Activated CD4-positive, alpha-beta T cell treated with anti-CD3 and anti-CD28 coated beads, Interleukin-2, amount 50 U/mL, for 4 hours (primary cell): ENCODE measurements at places on chromosomes 5 and 9.

DNA sequence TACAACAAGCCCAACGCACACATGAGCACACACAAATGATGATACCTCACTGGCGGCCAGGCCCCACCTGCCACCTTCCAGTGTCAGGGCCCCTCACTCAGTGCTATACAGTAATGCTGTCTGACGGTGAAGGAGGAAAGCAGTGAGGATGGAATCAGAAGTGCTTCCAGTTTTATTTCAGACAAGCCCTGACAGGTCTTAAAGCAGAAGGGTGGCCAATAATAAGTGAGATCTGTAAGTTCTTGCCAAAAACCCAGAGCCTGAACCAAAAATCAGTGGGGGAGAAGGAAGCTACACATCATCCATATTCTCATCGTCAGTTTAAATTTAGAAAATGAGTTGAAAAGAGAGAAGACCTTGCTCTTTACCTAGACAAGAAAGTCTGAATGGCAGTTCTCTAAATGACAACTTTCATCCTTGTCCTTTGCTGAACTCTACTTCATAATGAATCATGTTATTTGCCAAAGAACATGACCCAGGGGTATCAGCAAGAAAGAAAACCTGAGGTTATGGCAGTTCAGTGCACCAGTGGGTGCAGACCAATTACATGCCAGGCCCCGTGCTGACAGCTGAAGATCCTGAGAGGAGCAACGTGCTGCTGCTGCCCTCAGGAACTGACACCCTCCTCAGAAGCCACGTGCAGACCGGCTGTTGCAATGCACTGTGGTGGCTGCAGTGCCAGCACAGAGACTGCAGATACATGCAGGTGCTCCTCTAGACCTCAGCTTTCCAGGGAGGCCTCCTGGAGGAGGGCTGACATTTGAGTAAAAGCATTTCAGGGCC lies 118.7 kb downstream of the DROSHA start:
- no peak for DNase-seq

DNA sequence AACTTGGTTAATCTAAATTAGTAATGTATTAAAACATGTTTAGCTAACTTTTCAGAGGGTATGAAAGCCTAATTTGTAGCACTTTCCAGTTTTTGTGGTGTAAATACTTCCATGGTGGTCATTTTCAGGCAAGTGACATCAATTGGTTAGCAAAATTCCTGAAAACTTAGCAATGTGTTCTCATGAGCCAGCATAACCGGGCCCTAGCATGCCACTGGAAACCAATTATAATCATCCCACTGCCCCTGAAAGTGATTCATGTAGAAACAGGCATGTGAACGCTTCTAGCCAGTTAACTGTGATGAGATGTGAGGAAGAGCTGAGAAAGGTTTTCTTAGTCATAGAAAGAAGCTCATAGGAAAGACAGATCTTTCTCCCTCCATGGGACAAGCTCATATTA lies 417.2 kb downstream of the TLR4 start:
- no peak for DNase-seq

DNA sequence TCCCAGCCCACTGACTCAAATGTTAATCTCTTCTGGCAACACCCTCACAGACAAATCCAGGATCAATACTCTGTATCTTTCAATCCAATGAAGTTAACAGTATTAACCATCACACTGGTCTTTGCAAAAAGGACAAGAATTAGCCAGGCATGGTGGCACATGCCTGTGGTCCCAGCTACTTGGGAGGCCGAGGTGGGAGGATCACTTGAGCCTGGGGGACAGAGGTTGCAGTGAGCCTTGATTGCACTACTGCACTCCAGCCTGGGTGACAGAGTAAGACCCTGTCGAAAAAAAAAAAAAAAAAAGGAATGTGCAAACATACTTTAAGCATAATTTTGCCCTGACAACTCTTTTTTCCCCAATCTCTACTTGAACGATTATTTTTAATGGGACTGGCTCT lies 57.9 kb upstream of the ERBIN start:
- no peak for DNase-seq

- DNase-seq = no peak
These were observed 193.7 kb downstream of the ENC1 start for GRCh38 chr5:74446725-74447241.

GRCh38 chr9:69535286-69535832 lies 136.8 kb downstream of the APBA1 start:
- no peak for DNase-seq

- DNase-seq = no peak
These were observed 2.8 kb downstream of the CKS2 start for GRCh38 chr9:89313842-89314241.

DNA sequence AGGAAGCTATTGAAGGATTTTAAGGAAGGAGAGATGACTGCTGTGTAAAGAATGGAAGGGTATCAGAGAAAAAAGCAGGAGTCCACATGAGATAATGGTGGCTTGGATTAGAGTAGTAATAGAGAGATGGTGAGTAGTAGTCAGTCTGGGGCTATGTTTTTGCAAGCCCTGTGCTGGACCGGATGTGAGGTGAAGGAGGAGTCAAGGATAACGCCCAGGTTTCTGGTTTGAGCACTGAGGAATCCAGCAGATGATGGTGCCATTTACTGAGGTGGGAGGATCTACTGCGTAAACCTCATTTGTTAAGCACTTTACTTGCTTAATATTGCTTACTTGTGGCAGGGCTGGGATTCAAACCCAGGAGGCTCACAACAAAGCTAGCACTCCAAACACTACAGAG lies 1.1 kb downstream of the TIGD6 start:
- no peak for DNase-seq

GRCh38 chr5:166369807-166370206 lies 1921.6 kb upstream of the WWC1 start:
- DNase-seq = no peak

DNA sequence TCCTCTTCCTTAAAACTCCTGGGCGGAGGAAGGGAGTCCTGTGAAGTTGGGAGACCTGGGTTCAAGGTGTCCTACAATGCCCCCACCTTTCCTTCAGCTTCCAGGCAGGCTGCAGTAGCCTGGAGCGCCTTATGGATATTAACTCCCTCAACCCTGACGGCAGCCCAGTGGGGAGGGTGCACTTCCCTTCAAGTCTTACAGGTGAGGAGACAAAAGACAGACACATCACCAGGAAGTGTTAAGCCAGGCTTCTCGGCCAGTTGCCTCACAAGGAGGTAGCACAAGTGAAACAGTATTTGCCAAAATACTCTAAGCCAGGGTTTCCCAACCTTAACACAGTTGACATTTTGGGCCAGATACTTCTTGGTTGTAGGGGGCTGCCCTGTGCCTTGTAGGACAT lies 4.2 kb downstream of the TRIM7 start:
- DNase-seq = no peak

- DNase-seq = no peak
These were observed 111.2 kb upstream of the HAPLN1 start for GRCh38 chr5:83831834-83832233.

DNA sequence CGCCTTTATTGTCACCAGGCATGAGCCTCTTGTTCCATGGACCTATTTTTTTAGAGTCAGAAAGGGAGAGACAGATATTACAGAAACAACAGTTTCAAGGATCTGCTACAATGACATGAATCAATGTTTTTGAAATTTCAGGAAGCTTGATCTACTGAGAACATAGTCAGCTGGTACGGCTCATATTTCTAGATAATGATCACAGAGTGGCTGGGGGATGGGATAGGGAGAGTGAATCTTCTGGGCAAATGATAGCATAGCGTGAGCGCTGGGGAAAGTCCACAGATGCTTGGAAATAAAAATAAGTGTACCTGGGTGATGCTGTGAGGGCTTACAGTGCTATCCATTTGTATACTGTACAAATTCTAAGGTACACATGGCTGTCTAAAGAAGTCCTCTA lies 340.4 kb downstream of the EBF1 start:
- no peak for DNase-seq

DNA sequence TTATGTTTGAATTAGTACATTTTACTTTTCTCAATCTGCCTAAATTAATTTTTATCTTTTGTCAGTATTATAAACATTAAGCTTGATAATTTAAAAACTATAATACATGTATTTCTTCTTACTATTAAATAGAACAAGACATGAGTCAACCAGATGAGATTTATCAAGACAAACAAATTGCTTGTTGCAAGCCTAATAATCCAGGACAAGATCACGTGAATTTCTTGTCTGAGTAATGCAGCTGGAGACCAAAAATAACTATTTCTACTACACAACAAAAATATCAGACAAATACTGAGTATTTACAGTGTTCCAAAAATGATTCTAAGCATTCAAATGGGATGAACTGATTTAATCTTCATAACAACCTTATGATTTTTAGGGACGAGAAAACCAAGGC lies 339.1 kb upstream of the PRR16 start:
- no peak for DNase-seq

DNA sequence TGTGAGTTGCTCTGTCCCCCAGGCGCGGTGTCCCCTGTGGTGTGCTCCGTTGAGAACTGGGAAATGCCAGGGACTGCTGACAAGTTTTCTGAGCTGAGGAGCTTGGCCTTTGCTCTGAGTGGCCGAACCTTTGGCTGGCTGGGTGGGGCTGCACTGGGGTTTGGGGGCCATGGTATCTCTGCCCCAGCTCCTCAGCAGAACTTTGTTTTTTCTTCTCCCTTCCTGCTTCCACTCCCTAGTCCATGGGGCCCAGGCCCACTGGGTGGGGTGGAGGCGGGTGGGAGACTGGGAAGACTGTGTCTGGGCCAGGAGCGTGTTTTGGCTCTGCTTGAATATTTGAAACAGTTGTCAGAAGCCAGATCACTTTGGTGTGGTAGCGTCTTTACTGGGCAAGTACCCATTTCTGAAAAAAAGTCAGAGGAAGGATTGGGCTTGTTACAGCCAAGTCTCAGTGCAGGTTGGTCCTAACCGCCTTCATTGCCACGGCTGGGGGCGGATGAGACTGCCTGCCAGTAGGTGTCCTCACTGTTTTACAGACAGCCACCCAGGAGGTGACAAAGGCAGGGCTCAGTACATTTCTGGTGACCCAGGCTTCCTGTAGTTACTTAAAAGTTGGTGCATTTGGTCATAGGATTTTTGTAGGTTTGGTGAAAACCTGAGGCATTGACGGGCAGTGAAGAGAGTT lies 92.7 kb downstream of the DAB2IP start:
- DNase-seq = no peak

GRCh38 chr5:65693121-65693520 lies 28.8 kb downstream of the SGTB start:
- no peak for DNase-seq

- DNase-seq = no peak
These were observed 275.4 kb downstream of the FSTL4 start for GRCh38 chr5:133336969-133337410.
